ENCODE measurements at places on chromosomes 13 and 19. TPM values are rescaled to one million over a fixed set of nuclear protein-coding genes. Genes with fewer than 3 reads are reported as not detected.

GRCh38 chr19:6590827-6591319 lies at the start of gene CD70:
Gene CD70, minus strand, starts transcription at chr19:6591150. Its CDS starts 148 bp downstream, at chr19:6591002.
- DNase-seq = peak; percentile 86

DNA sequence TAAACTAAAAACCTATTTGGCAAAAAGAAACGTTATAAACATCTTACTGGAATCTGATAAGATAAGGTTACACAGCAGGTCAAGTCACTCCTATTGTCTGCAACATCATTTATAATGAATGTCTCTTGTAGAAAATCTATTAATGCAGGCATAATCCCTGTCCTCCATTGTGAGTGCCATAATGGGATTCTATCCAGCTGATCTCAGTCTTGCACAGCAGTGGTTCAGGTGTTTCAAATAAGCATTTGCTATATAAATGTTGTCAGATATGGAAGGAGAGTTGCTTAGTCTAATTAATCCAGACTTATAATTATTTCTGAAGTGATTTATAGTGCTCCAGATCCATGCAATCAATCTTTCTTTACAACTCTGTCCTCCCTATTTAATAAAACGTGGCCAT lies 186.5 kb upstream of the ATXN8OS start:
- DNase-seq = no peak

- no peak for DNase-seq
Measured at GRCh38 chr13:93775507-93776108, 549.0 kb downstream of the GPC6 start.

- DNase-seq = peak; percentile 92
Measured at GRCh38 chr19:38850976-38851621, 1.3 kb upstream of the HNRNPL start.

DNA sequence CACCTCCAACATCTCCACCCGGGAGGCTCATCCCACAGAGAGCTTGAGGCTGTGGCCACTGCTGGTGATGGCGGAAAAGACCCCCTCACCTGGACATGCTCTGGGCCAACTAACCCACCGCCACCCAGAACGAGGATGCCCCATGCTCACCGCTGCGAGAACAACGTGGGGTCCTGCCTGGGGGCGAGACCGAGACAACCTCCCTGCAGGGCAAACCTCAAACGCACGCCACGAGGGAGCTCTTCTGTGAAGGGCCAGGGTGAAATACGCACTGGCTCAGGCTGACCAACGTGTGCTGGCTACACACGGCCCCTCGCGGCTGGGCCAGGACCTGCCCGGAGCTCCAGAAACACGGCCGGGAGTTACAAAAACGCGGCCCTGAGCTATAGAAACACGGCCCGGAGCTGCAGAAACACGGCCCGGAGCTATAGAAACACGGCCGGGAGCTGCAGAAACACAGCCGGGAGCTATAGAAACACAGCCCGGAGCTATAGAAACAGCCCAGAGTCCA lies 19.0 kb upstream of the PLPP2 start:
- peak; percentile 57 for DNase-seq

- DNase-seq = peak; percentile 38
Measured at GRCh38 chr19:8302734-8303133, 5.4 kb downstream of the CD320 start.

DNA sequence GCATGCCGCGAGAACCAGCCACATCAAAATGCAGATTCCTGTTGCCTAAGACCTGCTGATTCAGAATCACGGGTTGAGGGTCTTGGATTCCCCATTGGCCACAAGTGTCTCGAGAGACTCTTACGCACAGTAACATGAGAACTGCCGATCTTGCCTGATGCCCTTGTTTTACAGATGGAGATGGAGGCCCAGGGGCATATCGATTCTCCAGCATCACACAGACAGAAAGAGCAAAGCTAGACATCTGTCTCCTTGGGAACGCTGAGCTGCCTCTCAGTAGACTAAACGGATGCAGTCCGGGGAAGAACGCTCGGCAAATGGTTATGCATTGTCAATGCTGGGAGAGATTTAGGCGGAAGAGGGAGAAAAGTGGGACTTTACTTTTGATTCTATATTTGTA lies 5.4 kb downstream of the NLRP12 start:
- DNase-seq = no peak

GRCh38 chr19:40523322-40524047 lies 53.2 kb upstream of the SHKBP1 start:
- DNase-seq = peak; percentile 82

- DNase-seq = peak; percentile 85
Measured at GRCh38 chr19:48469934-48470680, 938 bp downstream of the CYTH2 start.

GRCh38 chr13:113273321-113273720 lies 23.7 kb upstream of the LAMP1 start:
- no peak for DNase-seq

DNA sequence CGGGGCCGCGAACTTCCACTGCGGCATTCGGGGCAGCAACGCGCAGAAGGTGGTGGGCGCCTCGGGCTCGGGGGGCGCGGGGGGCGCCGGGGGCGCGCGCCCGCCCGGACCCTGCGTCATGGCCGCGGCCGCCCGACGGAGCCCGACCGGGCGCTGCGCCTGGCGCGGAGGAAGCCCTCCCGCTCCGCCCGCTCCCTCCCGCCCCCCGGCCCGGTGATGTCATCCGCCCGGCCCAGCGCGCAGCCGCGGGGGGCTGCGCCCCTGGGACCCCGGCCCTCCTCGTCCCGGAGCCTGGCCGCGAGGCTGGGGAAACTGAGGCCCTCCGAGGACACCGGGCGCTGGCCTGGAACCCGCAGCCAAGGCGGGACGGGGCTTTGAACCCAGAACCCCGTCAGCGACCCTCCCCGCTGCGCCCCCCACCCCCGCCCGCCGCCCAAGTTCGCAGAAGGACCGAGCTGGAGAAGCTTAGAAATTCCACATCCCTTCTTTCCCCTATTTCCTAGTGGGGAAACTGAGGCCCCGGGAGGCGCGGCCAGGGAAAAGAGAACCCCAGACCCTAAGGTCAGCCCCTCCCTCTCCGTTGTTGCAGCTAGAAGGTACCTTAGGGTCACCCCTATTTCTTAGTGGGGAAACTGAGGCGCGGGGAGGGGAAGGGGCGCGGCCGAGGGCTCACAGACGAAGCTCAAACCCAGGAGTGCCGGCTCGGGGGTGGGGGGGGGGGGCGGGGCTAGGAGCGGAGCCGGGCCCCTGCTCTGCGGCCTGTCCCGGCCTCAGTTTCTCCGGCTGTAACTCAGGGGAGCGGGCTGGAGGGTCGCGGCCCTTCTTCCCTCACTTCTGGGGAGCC lies at the start of gene SHC2:
TSS of gene SHC2 (minus strand) at position 157 of the 844 bp plus-strand sequence. CDS start at position 120, 37 bp downstream.
- no peak for DNase-seq

DNA sequence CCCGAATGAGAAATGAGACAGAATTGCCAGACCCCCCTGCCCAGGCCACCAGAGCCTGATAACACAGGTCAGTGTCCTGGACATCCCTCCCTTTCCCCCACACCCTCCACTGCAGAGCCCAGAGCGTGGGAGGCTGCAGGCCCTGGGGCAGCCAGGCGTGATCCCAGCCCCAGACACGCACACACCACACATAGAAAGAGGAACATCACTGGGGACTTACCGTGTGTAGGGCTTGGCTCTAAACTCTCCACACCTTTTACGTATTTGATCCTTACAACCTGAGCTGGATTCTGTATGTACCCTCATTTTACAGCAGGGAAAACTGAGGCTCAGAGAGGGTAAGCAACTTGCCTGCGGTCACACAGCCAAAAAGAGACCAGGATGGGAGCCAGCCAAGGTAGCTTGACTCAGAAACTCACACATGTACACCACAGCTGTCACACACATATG lies 334 bp upstream of the ANGPTL6 start:
- peak; percentile 88 for DNase-seq

- DNase-seq = no peak
Measured at GRCh38 chr13:37914781-37915391, 45.3 kb upstream of the TRPC4 start.

GRCh38 chr19:2032296-2032941 lies 16.9 kb upstream of the BTBD2 start:
- DNase-seq = peak; percentile 97

- peak; percentile 87 for DNase-seq
Measured at GRCh38 chr19:19540715-19541515, 2.9 kb downstream of the CILP2 start.

DNA sequence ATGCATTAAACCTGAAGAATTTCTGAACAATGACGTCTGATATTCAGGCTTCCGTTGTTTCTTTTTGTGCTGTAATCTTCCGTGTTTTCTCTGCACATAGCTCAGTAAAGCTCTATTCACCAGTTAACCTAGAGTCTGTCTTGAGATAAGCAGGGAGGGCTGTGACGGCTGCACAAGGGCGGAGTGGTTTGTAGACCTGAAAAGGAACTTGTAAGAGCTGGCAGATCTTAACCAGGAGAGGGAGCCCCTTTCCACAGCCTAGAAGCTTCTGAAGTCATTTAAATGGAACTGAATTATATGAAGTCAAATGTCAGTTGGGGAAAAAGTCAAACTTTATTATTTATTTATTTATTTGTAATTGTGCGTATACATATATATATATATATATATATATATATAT lies 27.5 kb downstream of the DPRX start:
- no peak for DNase-seq

GRCh38 chr19:14150041-14150769 lies 13.8 kb upstream of the ASF1B start:
- DNase-seq = no peak

GRCh38 chr19:3154957-3155736 lies 19.3 kb downstream of the GNA15 start:
- DNase-seq = peak; percentile 88

The PLK5 gene
- total RNA-seq = not detected

The SLITRK5 gene
- 0.16 TPM for total RNA-seq

The ZNF729 gene
- total RNA-seq = not detected

The PTH2 gene
- total RNA-seq = not detected

The APOC4 gene
- total RNA-seq = not detected

The KLF5 gene
- total RNA-seq = 2.1 TPM

The OR7G1 gene
- total RNA-seq = not detected

The ZNF497 gene
- total RNA-seq = 1.2 TPM

The VSIG10L gene
- 1.2 TPM for total RNA-seq

Data from spleen (tissue), 13 donors.